Stimulated activated CD8-positive, alpha-beta memory T cell treated with anti-CD3 and anti-CD28 coated beads, Interleukin-15, amount 100 ng/mL, for 24 hours (primary cell): ENCODE measurements at places on chromosomes 7 and 10.

DNA sequence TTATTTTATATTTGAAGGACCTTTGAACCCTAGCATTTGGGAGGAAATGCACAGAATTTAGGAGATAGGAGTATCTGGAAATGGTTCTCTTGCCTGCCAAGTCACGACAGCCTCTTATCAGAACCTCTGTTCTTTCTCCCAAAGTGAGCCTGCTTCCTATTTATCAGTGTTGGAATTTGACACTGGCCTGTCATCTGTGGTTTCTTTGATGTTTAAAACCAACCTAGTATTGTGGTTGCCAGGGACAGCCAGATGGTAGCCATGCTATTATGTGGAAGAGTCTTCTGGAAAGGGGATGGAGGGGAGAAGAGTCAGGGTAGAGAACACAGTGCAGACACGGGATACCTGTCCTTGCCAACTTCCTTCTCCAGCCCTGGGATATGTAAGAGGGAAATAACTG is 21.1 kb downstream of the ZNF282 start:
- DNase-seq: no peak

DNA sequence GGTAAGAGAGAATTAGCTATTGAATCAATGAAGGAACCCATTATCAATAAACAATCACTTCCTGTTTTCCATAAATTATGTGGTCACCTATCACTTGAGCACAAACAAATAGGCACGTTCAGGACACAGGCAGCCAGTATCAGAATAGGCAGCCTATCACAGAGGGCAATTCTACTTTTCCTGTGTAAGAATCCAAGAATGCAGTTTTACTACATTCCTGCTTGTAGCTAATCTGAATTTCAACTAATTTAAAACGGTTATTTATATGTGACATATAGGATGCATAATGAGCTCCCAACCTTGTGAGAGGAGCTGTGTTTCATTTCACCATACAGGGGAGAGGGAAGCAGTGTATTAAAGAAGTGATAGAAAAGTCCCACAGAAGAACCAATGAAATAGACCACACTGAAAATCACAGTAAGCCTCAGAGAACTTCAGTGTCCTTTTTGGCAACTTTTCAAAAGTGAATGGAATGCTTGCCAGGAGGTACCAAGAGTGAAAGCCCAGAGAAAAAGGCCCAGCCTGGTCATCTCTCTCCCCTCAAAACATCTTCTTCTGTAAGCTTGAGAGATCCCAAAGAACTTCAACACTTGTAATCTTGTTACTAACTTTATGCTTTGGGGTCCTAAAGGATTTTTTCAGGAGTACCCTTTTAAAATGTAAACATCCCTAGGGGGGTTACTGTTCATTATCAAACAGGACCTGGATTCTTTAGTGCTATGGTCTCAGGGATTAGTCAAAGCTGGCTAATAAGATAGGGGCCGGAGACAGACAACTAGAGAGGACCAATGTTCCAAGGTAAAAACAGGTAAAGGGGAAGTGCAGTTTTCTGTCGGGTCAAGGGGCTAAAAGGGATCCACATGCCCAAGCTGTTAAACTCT is 1.3 kb downstream of the IMMP2L start:
- no peak for DNase-seq

GRCh38 chr10:12479437-12479844 is 130.1 kb downstream of the CAMK1D start:
- no peak for DNase-seq

DNA sequence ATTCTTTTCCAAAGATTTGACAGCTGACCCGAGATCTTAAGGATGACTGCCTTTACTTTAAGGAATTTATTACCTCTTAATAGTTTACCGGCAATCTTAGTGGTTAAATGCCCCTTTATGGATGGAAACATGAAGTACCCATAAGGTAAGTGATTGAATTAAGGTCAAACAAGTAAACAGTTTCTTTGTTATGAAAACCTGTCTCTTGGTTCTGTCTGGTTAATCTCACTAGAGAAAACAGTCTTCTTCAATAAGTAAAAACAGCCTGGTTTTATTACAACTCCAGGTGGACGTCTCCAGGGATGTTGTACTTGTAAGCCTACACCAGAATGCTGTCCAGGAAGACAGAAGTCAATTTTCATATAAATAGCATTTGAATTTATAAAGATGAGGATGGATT is 161.8 kb upstream of the MTPN start:
- no peak for DNase-seq

DNA sequence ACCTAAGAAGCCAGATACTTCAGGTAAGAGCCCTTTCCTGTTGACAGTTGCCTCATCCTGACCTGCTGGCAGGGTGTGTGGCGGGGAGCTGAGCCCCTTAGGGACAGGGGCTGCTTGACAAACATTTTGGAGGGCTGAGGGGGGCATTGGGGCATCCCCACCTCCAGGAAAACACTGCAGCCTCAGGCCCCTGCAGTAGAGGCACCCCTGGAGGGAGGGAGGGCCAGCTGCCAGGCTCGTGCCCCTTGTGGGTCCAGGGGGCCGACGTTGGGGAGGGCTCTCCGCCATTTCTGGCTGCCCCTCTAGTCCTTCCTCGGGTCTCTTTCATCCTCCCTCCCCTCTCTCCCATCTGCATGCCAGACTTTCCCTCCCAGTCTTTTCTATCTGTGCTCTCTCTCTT is 177.3 kb downstream of the RPS24 start:
- DNase-seq: no peak

DNA sequence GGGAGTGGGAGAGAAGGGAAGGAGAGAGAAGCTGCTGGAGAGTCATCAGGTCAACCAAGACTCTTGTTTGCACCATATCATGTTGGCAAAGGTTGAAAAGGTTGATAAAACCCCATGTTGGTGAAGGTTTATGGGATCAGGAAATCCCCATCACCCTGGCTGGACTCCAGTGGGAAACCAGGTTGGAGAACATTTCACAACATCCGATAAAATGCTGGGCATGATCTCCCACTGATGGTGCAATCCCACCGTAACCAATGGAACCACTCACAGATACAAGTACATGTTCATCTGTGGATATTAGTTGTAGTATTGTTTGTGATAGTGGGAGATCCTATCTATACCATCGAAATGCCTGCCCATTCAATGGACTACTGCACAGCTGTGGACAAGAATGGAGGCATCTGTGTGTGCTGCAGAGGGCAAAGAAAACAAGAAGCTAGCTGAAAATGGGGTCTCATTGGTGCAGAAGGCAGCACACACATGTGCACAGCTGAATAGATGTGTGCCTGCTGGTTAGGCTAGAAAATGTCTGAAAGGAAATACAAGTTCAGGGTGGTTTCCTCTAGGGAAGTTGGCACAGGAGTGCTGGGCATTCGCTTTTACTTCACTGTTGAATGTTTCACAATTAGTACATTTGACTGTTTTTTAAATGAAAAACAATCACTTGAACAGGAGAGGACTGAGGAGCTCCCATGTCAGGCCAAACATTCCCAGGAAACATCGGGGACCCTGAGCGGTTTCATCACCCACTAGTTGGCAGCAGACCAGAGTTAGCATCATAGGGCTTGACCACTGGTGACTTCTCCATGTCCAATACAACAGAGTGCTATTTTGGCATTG is 80.4 kb upstream of the MGMT start:
- DNase-seq: no peak

DNA sequence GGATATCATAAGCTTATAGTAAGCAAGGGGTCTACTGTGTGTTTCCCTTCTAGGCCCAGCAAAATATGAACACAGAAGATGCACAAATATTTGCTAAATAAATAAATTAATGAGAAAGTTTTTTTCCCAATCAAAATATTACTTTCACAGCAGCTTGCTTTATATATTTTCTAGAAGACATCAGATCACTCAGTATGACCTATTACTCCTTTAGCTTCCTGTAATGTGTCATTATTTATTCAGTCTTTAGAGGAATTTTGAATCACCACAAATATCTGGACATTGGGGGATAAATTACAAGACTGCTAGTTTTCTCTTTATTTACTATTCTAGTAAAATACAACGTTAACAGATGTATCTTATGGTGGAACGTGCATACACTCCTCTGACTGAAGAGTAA is 765.8 kb upstream of the POM121L12 start:
- no peak for DNase-seq

DNA sequence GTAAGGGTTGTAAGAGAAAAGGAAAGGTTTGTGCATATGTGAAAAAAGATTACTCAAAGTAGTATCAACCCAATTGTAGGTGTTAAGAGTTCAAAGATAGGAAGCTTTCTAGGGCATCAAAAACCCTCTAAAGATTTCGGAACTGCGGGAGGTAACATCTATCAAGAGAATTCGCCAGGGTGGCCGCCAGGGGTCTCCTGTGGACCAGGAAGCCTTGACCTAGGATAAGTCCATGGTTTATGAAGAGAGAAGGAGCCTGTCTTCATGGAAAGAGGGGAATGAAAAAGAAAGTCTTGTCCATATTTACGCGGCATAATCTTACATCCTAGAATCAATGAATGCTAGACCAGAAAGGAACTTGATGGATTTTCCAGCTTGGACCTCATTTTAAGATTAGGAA is 140.7 kb upstream of the CALCR start:
- DNase-seq: no peak

- no peak for DNase-seq
These were observed 91.3 kb upstream of the NPY start for GRCh38 chr7:24192691-24193090.

GRCh38 chr7:5424749-5425506 is 1.3 kb upstream of the TNRC18 start:
- no peak for DNase-seq

- no peak for DNase-seq
These were observed 10.7 kb upstream of the AKR1B1 start for GRCh38 chr7:134469622-134470021.

- DNase-seq: no peak
These were observed 54.7 kb downstream of the EMX2 start for GRCh38 chr10:117597216-117597615.

DNA sequence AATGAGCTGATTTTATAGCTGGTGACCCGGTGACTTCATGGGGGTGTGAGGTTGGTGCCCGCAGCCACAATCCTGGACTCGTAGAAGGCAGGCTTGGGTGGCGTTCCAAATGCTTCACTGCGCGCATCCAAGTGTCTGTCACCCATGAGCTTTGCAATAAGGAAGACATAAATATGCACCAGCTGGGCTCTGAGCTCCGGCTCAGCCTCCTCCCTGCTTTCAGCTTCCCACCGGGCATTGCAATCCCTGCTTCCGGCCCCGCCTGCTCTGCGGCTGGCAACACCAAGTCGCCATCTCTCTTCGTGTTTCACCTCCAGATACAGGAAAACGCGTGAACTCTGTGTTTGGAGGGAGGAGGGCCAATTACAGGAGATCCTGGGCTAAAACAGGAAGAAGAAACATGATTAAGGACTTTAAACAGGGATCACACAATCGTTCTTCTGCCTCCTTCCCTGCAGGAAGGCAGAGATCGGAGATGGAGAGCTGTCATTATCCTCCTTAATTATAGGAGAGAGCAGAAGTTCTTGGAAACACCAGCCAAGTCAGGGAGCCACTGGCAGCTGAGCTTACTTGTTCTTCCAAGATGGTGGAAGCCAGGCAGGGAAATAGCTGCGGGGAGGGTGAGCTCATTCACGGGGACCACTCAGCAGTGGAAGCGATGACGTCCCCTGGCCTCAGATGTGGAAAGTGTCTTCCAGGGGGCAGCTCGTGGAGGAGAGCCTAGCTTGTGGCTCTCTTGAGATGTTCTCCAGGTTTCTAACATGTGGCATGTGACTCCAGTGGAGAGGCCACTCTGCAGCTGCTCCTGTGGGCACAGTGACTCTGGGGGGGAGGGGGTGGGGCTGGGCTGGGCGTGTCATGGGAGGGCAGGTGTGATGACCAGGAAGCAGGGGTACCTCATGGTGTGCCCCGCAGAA is 134.9 kb downstream of the CAMK1D start:
- DNase-seq: no peak

DNA sequence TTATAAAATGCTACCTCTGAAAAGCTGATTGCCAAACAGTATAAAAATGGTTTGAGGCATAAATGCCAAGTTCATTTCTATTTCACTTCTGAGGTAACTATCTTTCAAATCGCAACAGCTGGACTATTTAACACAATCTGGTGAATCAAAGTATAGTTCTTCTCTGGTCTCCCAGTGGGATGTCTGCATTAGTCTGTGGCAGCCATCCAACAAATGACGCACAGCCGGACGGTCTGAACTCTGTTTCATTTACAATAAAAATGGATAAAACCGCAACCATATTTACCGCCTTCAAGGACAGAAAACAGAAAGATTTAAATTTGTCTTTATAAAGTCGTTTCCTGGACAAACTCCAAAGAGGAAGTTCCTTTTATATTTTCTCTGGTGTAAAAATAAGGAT is 41.9 kb downstream of the ENO4 start:
- DNase-seq: no peak

- no peak for DNase-seq
These were observed 142.0 kb upstream of the PRKCQ start for GRCh38 chr10:6721964-6722615.

DNA sequence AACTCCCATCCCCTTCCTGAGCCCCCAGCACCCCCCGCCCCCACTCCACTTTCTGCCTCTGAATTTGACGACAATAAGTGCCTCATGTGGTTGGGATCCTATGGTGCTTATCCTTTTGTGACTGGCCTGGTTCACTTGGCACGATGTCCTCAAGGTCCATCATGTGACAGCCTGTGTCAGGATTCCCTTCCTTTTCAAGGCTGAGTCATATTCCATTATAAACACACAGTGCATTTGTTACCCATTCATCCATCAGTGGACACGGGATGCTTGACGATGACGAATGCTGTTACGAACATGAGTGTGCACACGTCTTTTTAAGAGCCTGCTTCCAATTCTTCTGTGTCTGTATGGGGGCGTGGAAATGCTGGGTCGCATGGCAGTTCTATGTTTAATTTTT is 26.7 kb downstream of the SHH start:
- DNase-seq: no peak

DNA sequence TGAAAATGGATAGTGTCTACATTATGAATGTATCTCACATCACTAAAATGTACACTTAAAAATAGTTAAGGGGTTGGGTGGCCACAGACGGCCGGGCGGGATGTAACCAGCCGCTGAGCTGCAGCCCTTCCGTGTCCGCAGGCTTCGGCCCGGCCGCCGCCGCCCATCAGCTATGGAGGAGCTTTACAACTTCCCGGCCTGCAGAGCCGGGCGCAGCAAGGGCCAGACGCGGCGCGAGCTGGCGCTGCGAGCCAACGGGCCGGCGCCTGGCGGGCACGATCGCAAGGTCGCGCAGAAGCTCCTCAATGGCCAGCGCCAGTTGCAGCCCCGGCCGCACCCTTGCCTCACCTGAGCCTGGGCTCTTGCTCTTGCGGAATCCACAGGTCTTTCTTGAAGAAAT is 69.1 kb downstream of the KMT2C start:
- DNase-seq: no peak

GRCh38 chr7:50184271-50184990 is 91.4 kb upstream of the ZPBP start:
- no peak for DNase-seq

GRCh38 chr10:113045147-113046055 is 95.4 kb downstream of the TCF7L2 start:
- no peak for DNase-seq

GRCh38 chr10:5603091-5603847 is 63.1 kb downstream of the ASB13 start:
- DNase-seq: no peak
